ENCODE measurements at places on chromosomes 2 and 18.
A peak's percentile ranks its signal among the peaks of the same experiment; 100 is the strongest.

- DNase-seq = peak; percentile 76
Observed at GRCh38 chr18:11808001-11808855, 43.0 kb upstream of the CHMP1B start.

DNA sequence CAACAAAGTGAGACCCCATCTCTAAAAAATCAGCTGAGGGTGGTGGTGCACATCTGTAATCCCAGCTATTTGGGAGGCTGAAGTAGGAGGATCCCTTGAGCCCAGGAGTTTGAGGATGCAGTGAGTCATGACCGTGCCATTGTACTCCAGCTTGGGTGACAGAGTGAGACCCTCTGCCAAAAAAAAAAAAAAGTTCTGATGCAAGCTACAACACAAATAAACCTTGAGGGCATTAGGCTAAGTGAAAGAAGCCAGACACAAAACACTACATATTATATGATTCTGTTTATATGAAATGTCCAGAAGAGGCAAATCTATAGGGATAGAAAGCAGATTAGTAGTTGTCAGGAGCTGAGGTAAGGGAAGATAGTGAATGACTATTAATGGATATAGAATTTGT, 13.0 kb downstream of the YWHAQ start:
- DNase-seq = no peak

DNA sequence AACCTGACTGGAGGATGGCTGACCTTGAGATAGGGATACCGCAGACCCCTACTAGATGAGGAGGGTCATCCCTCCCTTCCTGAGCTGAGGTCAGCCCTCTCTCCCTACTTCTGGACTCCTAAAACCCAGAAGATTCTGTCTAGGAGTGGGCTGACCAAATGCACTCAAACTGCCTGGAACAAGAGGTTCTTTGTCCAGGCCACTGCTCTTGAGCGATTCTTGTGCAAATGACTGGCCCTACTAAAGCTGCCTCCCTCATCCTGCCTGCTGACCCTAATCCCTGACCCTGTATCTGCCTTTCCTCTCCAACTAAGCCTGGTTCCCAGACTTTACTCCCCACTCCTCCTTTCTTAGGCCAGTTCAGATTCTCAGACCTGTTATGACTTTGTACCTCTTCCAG, 56.2 kb downstream of the EFR3B start:
- no peak for DNase-seq

GRCh38 chr2:28824207-28824606, 13.6 kb downstream of the SPDYA start:
- DNase-seq = no peak

DNA sequence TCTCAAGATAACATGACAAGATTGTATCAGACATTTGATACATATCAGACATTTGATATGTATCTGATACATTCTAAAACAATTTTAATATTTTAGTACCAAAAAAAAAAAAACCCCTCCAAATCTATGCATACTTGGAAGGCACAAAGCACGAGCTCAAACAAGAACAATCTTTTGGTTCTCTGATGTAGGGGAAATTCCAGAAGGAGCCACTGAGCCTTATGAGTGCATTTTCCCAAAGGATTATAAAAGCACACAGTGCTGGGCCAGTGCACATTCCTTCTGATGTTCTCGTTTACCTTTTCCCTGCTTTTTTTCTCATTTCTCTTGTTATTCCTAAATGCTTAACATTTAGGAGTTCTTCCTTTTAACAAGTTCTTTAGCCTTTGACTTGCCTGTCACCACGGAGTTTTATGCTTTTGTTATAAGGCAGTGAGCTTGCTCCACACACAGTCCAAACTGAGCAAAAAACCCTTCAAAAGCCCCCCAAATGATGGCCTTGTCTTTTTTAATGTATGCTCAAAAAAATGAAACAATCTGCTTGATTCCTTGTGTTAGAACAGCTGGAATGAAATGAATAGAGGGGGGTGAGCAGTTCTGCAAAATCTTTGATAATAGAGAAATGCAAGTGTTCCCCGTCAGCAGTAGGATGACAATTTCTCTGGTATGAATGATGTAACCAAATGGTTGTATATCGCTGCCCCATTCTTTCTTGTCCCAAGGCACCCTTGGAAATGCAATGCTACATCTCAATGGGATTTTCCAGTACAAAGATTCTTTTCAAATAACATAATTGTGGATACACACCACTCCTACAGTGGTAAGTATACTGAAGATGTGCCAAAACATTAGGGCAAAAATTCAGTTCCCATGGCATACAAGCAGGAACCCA, 597.2 kb upstream of the ZEB2 start:
- no peak for DNase-seq

GRCh38 chr2:11343650-11344341, 640 bp downstream of the ROCK2 start:
- DNase-seq = peak; percentile 61
